CD4-positive, alpha-beta T cell treated with Interleukin-17A for 4 hours (primary cell): ENCODE measurements at places on chromosomes 16 and 17.

DNA sequence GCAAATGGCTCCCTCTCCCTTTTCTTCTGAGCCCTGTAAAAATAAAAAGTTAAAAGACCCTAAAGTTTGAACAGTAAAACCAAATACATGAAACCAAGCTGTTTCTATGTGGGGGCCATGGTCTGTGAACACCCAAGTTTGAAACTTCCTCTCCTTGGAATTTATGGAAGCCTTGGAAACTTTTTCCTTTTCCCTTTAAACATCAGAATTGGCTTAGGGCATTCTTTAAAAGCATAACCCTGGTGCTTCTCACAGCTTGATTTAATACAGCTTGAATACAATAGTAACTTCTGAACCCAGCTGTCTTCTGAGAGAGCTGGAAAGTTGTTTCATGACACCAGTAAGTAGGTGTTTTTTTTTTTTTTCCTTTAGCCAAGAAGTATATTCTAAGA lies 26.5 kb downstream of the NKD1 start:
- no peak for DNase-seq

DNA sequence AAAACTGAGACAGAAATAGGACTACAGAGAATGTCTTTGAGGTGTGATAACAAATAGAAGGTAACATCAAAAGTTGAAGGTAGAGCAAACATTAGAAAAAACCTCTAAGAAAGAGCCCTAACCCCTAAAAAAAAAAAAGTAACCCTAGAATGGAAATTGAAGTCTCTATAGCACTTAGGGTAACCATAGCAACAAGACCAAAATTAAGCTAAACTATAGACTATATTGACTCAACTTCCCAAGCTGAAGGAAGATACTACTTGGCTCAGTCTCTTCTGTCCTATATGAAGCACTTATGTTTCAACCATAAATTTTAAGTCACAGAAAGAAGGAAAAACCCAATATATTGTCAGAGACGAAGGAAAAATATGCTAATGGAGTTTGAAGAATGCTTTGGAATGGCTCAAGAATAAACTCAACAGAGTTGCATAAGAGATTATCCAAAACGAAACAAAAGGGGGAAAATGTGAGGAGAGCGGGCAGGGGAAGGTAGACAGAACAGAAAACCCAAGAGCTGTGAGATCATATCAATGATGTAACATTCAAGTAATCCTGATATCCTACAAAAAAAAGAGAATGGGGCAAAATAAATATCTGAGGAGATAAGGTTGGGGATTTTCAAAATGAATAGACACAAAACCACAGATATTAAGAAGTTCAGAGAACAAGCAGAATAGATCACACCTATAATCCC lies 88.4 kb downstream of the USP32 start:
- no peak for DNase-seq

GRCh38 chr16:3863587-3863986 lies 16.9 kb downstream of the CREBBP start:
- DNase-seq = no peak

DNA sequence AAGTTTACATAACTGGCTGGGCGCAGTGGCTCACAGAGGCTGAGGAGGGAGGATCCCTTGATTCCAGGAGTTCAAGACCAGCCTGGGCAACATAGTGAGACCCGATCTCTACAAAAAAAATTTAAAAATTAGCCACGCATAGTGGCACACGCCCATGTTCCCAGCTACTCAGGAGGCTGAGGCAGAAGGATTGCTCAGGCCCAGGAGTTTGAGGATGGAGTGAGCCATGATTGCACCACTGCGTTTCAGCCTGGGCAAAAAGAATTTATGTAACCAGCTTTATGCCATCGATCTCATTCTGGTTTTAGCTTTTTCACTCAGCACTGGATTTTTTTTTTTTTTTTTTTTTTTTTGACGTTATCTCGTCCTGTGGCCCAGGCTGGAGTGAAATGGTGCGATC lies 9.1 kb upstream of the CD300E start:
- no peak for DNase-seq

DNA sequence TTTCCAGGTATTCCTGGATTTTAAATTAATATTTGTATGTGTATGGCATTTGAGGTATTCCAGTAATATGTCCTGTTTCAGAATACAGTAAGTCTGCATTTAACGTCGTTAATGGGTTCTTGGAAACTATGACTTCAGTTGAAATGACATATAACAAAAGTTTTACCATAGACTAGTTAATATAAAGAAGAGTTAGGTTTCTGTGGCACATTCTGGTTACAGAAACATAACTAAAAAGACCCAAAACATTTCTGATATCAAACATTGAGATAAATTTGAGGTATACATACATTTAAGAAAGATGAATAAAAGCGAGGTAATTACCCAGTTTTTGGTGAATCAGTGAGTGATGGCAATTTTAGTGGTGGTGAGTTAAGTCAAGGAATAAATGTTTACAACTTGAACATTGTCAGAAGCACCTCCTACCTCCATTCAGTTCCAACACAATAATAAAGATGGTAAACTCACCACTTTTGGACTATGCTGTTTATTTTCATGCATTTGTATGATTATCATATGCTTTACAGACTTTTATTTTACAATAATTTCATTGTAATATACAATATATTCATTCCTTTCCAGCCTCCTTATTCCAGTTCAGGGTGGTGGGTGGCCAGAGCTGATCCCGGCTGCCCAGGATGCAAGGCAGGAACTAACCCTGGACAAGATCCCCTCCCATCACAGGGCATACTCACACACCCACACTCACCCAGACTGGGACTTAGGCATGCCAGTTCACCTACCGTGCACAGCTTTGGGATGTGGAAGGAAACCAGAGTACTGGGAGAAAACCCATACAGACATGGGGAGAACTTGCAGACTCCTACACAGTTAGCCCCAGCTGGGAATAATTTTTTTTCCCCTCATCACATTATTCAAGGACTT lies 9.7 kb downstream of the LUC7L3 start:
- DNase-seq = no peak

- no peak for DNase-seq
Measured at GRCh38 chr16:69410219-69410990, 14.0 kb upstream of the CYB5B start.

DNA sequence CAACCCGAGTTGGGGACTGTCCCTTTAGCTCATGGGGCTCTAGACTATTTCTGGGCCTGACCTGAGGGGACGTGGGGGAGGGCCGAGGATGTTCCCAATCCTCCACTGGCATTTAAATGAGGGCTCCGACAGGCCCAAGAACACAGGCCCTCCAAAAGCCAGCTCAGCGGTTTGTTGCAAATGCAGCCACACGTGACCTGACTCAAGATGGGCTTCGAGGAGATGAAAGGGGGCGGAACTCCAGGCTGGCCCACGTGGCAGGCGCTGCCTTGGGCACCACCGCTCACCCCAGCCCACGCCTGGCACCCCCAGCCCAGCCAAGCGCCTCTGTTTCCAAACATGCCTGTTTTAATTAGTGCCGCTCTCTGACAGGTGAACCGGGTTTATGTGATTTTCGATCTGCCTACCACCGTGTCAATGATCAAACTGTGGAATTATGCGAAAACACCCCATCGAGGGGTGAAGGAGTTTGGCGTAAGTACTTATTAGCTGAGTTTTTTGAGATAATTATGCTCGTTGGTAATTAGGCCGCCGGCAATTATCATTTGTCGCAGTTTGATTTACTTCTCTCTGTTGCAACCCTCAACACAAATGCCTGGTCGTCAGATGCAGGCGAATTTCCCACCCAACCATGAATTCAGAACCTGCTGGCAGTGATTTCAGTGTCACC lies 226.7 kb downstream of the KATNIP start:
- no peak for DNase-seq

DNA sequence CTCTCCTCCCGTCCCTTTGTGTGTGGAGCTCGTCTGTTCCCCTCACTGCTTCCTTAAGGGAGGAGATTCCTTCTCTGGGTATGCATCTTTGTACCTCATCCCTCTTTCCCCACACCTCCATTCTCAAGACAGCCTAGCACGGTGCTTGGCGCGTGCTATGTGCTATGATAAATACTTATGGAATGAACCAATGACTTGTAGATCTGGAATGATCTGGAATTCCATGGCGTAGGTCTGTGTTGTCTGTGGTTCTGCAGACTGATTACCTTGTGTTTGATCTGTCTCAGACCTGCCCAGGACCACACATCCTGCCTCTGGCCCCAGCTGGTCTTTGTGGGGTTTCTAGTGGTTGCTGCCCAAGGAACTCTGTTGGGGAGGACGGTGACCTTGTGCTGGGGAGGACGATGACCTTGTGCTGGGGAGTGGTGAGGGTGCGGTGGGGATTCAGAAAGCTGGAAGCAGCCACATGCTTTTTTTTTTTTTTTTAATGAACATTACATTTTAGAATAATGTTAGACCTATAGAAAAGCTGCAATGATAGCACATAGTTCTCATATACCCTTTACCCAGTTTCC lies 33.5 kb upstream of the ETV4 start:
- no peak for DNase-seq

DNA sequence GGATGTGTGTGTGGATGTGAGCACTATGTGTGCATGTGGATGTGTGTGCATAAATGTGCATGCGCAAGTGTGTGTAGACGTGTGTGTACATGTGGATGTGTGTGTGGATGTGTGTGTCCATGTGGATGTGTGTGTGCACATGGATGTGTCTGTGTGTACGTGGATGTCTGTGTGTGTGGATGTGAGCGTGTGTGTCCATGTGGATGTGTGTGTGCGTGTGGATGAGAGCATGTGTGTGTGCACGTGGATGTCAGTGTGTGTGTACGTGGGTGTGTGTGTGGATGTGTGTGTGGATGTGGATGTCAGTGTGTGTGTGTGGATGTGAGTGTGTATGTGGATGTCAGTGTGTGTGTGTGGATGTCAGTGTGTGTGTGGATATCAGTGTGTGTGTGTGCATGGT lies 63.6 kb upstream of the DOC2B start:
- no peak for DNase-seq

DNA sequence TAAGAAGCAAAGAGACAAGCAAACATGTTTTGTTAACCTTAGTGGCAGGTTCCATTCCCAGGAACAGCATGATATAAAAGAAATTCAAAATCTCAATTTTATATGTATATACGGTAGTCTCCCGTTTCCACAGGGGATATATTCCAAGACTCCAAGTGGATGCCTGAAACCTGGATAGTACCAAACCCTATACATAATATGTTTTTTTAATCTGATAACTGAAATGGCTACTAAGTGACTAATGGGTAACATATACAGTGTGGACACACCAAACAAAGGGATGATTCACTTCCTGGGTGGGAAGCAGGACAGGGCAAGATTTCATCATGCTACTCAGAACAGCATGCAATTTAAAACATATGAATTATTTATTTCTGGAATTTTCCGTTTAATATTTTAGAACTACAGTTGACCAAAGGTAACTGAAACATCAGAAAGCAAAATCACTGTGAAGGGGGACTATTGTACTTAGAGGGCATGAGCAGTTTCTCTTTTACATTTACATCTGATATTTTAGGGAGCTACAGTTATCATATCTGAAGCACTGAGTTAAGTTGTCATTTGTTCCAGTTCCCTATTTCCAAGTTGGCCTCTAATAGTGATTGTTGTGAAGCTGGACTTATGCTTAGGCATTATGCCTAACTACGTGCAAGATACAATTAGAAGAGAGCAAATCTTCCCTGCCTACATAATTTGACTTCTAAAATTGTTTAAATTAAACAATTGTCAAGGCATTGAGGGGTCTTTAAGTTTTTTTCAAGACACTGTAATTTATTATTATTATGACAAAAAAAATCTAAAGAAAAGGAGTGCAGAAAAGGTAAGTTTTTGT lies 34.1 kb upstream of the ABCA6 start:
- no peak for DNase-seq

DNA sequence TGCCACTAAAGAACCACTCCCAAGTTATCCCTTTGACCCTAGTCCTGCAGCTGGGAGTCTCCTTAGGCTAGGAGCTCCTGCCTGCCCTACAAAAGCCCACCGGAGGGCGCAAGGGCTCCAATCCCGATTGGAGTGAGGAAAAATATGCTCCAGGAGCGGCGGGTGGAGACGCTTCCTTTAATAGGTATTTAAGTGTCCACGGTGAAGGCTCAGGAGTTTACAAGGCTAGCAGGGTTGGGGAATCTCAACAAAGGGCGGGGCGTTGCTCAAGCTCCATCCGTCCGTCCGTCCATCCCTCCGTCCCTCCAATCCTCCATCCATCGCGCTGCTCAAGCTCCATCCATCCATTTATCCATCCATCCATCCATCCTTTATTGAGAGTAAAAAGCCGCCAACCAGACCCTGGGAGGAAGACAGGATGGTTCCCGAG lies 556 bp upstream of the SPNS1 start:
- DNase-seq = peak; percentile 57

GRCh38 chr16:81296631-81297030 lies 18.1 kb upstream of the GAN start:
- no peak for DNase-seq

GRCh38 chr17:79784353-79785016 lies 6.5 kb downstream of the CBX2 start:
- no peak for DNase-seq

DNA sequence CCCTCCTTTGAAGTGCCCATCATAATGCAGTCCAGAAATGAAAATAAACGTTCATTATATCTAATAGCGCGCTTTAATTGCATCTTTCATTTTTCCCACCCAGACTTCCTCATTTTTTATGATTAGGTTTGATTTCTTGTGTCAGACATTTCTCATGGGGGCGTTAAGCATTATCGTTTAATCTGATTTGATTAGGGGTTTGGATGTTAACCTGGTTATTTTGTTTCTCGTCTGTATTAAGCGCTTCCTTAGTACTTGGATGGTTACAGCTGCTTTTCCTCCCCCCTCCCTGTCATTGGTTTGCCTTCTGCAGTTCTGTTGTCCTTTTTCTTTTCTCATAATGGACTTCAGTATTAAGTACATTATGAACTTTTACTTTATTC lies 540 bp downstream of the MFSD11 start:
- DNase-seq = no peak

DNA sequence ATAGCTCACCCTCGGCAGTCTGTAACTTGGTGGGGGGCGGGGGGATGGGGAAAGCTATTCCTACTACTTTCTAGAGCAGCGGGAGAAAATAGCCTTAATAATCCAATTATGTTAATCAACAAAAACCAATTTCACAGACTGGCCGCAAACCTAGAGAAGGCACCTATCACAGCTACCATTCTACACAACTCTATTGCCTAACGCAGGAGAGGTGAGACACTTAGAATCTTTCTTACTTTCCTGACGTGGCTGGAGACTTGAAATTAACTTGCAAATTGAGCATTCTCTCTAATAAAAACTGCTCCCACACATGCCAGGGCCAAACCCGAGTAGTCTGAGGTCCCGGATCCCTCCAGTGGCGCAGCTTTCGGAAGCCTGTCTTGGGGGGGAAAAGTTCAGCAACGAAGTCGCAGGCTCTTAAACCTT lies 794 bp downstream of the SMG6 start:
- DNase-seq = no peak
